ENCODE measurements at places on chromosomes 4 and X.

- peak; percentile 76 for DNase-seq
These were observed 942.7 kb upstream of the NDST4 start for GRCh38 chr4:116055857-116056827.

DNA sequence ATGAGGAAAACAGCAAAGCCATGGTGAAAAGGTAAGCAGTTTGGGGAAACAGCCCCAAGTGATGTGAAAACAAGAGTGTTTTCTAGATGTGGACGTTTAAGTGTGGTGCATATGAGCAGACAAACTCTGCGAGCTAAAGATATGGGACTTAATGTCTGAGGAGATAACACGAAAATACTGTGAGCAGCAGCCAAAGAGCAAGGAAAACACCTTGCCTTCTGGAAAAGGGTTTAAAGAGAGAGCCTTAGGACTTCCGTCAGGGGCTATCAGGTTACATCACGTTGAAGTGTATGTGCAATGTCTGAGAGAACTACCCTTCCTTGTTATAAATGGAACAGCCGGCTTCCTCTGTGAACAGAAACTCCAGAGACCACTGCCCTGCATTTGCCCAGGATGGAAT is 54.2 kb downstream of the LEF1 start:
- no peak for DNase-seq

GRCh38 chrX:15376956-15377355 is 7.3 kb downstream of the VEGFD start:
- no peak for DNase-seq

- DNase-seq, result no peak
These were observed 23.2 kb upstream of the HOPX start for GRCh38 chr4:56704089-56704871.

DNA sequence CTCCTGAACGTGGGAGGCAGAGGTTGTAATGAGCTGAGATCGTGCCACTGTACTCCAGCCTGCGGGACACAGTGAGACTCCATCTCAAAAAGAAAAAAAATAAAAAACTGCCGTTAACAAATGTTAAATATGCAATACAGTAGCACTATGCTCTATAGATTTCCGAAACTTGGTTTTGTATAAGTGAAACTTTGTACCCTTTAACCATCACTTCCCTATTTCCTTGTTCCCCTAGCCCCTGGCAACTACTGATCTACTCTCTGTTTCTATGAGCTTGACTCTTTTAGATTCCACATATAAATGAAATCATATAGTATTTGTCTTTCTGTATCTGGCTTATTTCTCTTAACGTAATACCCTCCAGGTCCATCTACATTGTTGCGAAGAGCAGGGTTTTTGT is 74.1 kb downstream of the TAB3 start:
- no peak for DNase-seq

DNA sequence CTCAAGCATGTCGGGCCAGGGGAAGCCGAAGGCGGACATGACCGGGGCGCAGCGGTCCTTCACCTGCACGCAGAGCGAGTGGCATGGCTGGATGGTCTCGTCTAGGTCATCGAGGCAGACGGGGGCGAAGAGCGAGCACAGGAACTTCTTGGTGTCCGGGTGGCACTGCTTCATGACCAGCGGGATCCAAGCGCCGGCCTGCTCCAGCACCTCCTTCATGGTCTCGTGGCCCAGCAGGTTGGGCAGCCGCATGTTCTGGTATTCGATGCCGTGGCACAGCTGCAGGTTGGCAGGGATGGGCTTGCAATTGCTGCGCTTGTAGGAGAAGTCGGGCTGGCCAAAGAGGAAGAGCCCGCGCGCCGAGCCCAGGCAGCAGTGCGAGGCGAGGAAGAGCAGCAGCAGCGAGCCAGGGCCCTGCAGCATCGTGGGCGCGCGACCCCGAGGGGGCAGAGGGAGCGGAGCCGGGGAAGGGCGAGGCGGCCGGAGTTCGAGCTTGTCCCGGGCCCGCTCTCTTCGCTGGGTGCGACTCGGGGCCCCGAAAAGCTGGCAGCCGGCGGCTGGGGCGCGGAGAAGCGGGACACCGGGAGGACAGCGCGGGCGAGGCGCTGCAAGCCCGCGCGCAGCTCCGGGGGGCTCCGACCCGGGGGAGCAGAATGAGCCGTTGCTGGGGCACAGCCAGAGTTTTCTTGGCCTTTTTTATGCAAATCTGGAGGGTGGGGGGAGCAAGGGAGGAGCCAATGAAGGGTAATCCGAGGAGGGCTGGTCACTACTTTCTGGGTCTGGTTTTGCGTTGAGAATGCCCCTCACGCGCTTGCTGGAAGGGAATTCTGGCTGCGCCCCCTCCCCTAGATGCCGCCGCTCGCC is at the start of gene SFRP2:
TSS of gene SFRP2 (minus strand) at position 671 of the 864 bp plus-strand sequence. CDS start at position 423, 248 bp downstream.
- no peak for DNase-seq

GRCh38 chr4:170589597-170590191 is 499.9 kb upstream of the AADAT start:
- no peak for DNase-seq

- DNase-seq, result no peak
These were observed 488 bp downstream of the TBC1D25 start for GRCh38 chrX:48540028-48540375.

Measured in NCI-H446 treated with DMSO at 0.1 percent for 48 hours (cell line).